ENCODE measurements at places on chromosomes 1 and 21.
A peak's percentile ranks its signal among the peaks of the same experiment; 100 is the strongest.

GRCh38 chr1:156400191-156400935, 31.4 kb downstream of the RHBG start:
- no peak for DNase-seq

DNA sequence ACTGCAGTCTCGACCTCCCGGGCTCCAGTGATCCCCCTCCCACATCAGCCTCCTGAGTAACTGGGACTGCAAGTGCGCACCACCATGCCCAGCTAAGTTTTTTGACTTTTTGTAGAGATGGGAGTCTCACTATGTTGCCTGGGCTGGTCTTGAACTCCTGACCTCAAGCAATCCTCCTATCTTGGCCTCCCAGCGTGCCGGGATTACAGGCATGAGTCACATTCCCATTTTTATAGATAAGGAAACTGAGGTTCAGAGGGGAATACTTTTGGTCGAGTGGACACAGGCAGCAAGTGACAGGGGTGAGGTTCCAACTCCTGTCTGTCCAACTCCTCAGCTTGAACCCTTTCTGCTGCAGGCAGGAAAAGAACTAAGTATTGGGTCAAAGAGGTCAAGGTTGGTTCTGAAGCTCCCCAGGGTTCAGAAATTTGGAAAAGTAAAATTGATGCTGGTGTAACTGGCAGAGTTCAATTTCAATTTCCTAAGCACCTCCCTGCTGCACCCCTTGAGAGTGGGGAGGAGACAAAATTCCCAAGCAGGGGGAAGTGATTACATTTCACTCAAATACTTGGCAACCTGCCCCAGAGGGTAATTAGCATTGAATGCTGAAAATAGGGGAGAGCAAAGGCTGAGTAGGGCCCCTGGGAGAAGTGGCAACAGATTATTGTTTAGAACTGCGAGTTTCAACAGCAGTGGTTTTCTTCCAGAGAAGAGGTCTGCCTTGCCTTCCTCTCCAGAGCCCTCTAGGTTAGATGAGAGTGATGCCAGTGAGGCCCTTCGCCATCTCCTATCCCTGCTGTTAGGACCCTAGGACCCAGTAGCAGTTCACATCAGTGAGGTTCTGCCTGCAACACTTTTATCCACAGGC, 17.5 kb upstream of the ALPL start:
- no peak for DNase-seq

GRCh38 chr1:166273618-166274017, 106.8 kb upstream of the FAM78B start:
- no peak for DNase-seq

DNA sequence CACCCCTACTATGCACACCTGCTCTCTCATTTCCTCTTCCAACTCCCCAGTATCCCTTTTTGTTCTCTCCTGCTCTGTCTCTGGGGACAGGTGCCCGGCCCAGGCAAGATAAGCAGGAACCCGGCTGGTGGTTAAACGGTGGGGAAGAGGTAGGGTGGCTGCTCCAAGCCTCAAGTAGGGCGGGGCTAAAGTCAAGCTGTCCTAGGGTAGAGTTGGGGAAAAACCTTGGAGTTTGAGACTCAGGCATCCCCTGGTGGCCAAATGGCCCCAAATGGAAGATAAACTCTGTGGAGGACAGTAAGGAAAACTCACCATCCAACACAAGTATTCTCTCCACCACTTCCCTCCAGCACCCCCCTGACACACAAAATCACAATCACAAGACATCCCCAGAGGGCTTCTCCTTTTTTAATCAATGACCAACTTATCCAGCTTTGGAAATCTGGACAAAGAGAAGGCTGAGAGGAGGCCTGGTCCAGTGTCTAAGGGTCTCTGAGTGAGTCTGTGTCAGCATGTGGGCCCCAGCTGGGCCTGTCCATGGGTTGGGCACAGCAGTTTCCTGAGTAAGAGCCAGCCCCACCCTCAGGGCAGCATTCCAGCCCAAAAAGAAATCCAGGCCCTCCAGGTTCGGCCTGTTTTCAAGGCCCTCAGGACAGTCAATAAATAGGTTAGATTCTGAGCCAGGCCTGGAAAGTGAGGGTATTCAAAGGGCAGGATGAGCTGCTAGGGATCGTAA, 9.8 kb downstream of the POMGNT1 start:
- DNase-seq: peak; percentile 43

GRCh38 chr1:179707406-179707805, 35.7 kb upstream of the FAM163A start:
- no peak for DNase-seq

- DNase-seq: no peak
Measured at GRCh38 chr1:174469052-174469451, 21.3 kb downstream of the GPR52 start.

GRCh38 chr1:247475793-247476192, 17.9 kb upstream of the OR2B11 start:
- no peak for DNase-seq

DNA sequence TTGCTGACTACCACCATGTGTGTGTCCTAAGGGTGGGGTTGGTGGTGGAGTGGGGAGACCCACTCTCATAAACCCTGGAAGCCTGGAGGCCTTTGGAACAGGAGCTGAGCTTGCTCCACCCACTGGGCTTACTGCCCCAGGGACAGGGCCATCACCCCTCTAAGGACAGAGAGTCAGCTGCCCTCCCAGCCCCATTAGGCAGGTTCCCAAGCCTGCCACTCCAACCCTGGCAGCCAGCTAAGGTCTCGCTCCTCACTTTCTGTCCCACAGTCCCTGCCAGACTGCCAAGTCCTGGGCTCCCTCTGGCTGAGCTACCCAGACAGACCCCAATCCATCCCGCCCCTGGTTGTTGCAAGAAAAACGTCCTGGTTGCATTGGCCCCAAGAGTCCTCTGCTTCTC, 3.8 kb downstream of the NT5C1A start:
- DNase-seq: no peak

- peak; percentile 21 for DNase-seq
Measured at GRCh38 chr1:44605914-44606615, 68.2 kb downstream of the TMEM53 start.

DNA sequence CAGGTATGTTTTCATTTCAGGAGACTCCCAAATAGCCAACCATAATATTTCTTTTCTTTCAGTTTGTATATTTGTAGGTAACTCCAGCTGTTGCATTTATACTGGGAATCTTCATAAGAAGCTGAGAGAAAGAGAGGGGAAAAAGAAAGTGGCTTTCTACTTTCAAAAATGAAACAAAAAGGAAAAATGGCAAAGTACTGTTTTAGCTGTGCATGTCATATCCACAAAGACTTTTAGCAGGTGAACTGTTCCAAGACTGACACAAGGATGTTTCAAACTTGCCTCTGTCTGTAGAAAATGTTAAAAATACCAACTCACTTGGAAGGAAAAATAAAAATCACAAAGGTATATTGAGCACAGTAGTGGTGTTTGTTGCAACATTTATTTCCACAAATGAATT, 41.9 kb upstream of the CACYBP start:
- no peak for DNase-seq

DNA sequence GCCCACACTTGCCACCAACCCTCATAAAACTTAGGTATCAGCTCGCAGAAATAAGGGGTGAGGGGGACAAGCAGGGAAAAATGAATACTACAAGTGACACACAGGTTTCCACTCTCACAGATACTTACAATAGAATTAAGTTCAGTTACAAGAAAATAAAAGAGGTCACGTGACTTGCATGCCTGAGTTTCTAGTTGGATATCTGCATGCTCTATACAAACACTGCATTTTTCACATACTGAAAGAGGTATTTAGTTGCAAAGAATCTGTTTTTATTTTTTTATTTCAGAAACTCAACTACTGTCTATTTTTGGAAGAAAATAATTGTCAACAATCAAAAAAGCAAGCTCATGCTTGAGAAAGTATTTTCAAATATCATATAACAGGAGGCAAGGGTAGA, 43.5 kb downstream of the DPYD start:
- DNase-seq: no peak

- DNase-seq: no peak
Measured at GRCh38 chr21:38083535-38083934, 167.3 kb upstream of the KCNJ6 start.

DNA sequence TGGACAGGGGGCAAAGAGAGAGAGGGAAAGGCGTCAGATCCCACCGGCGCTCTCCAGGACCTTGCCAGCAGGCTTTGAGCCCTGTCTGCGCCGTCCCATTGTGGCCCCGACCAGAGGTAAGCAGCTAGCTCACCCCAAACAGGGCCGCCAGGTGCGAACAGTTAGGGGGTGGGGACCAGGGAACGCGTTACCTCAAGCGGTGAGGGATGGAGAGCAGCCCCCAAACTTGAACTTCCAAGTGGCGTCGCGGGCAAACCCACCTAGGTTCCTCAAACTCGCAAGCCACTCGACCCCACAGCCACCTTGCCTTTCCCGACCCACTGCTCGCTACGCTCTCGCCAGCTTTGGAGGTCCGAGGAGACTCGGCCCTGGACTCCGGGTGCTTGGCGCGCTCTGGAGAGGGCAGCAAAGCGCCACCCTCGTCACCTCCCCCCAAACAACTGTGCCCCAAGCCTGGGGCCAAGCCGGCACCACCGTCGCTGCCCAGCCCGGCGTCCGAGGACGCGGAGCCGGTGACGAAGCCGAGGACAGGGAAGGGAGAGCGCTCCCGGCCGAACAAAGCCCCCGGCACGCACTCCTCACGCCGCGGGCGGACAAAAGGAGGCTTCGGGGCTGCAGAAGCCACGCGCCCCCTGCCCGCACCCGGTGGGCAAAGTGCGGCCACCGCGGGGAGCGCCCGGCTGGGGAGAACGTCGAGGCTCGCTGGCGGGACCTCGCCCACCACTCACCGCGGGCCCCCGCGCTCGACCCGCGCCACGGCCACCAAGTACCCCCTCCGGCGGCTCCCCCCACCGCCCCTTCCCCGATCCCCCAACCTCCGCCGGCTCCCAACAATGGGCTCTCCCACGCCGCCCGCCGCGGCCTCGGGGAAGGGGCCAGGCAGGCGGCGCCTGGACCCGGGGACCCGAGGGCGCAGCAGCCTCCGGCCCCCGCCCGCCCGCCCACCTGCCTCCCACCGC, 976 bp downstream of the SSBP3 start:
- DNase-seq: no peak

- DNase-seq: no peak
Measured at GRCh38 chr1:166721145-166721544, 118.1 kb upstream of the POGK start.

- no peak for DNase-seq
Measured at GRCh38 chr1:203276916-203277545, 28.3 kb upstream of the BTG2 start.

DNA sequence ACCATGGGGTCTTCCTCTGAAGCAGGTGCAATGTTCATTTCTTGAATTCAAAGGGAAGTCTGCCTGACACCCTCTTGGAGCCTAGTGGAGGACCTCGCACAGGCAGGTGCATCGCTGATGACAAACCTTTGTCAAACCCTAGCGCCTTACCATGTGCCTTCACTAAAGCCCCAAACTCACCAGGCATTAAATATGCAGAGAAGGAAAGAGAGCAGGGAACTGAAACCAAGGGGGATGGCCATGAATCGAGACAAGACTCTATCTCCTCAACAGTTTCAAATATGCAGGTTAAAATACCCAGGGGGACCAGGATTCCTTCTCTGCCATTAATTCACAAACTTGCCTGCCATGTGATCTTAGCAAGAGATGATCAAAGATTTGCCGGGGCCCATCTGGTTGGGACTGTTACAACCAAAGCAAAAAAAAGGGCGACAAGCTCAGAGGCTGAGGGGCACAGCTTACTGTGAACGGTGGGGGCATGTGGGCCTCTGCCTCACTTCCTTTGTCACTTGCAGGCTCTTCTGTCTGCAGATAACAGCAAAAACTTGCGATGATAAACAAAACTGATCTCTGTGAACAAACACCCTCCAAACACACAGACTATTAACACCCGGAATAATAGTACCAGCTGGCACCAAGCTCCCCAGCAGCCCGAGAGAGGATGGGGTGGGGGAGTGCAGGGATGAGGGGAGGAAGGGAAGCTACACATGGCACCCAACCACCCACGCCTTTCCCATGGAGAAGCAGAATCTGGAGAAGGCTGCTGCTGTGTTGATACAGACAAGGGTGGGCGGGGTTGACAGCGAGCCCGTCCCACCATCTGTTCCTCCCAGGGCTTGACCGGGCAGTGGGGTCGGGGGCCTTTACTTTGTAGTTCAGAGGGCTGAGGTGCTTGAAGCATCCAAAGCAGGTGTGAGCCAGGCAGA, 33.9 kb downstream of the TMEM63A start:
- DNase-seq: no peak

DNA sequence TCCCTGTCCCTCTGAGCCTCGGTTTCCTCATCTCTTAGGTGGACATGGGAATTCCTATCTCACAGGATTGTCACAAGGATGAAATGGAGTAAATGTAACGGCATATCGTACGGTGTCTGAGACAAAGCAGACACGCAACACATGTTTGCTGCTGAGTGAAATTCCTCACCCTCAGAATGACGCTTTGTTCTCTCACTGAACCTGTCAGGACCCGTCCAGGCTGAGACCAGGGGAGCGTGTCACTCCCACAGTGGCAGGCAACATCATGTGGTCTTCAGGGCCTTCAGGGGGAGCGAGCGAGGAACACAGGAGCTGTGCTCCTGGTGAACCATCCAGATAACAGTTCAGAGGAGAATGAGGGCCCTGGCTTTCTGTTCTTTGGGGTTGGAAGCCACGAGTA, 74.2 kb downstream of the TOMM20 start:
- DNase-seq: peak; percentile 31

DNA sequence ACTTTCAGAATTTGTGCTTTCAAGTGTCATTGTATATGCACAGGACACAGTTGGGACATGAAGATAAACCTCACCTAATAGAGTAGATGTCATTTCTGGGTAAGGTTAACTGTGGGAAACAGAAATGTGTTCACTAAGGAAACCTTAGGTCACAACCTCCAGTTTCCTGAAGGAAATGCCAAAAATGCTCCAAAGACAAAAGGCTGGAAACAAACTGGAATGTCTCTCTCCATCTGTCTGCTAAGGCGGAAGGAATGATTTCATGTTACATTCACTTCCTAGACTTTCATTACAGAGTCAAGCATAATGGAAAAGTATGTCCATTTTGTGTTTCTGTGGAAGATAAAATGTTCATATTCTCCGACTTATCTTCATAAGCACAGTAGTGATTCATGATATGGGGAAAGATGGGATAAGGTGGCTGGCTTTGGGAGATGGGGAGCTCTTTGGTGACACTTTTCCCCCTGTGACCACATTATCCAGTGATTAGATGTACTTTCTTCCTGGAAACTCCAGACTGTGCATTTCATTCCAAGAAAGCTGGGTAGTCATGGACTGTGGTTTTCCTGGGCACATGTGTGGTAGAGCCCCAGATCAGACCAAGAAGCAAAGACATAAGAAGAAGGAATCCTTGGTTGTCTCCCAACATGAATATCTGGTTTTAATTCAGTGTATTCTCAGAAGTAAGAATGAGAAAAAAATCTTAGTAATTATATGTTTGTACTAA, 5.7 kb downstream of the S1PR1 start:
- no peak for DNase-seq
